ENCODE measurements at places on chromosomes 1 and 21.

DNA sequence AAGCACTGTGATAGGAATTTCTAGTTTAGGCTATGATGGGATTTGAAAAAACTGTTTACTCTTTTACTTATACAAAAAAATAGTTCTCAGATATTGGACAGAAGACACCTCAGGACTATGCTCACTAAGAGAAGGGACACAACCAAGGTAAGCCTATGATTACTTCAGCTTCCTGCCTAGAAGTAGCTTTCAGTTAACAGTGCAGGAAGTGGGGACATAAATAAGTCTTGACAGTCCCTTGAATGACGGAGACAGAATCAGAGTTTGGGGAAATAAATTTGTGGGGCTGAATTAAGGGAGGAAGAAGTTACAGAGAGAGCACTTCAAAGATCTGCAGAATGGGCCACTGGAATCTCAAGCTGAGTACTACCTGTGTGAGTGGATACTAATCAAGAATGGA lies 53.8 kb upstream of the OLFM3 start:
- DNase-seq = no peak

DNA sequence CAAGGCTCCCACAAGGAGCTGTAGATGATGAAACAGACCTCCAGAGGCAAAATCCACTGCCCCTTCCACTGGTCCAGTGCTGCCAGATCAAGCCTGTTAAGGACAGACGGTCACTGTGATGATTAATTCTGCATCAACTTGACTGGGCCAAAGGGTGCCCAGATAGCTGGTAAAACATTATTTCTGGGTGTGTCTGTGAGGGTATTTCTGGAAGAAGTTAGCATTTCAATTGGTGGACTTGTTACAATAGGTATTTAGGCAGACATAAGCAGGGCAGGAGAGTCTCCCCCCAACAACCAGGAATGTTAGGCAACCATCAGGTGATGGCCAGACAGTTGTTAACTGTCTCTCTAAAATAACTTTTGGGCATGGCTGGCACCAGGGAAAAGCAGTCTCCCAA lies 40.9 kb upstream of the GALNT2 start:
- no peak for DNase-seq

DNA sequence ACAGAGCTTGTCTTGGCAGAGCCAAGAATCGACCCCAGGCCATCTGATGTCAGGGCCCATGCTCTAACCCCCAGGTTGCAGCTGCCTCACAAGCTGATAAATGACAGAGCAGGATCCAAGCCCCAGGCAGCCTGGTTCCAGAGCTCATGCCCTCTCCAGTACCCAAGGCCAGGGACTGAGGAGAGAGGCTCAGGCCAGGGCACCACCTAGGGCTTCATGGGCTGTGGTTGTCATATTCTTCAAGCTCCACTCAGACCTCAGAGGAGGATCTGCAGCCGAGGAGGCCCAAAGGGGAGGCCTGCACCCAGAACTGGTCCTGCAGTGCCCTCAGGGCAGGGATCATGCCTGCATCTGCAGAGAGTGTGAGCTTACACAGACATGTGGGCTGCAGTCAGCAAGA lies 301.1 kb downstream of the MATN1 start:
- no peak for DNase-seq

GRCh38 chr1:225577241-225577640 lies 75.7 kb downstream of the ENAH start:
- no peak for DNase-seq

- no peak for DNase-seq
Observed at GRCh38 chr21:35099310-35099709, 50.2 kb upstream of the RUNX1 start.

GRCh38 chr1:93673163-93673829 lies 8.3 kb downstream of the BCAR3 start:
- DNase-seq = no peak

DNA sequence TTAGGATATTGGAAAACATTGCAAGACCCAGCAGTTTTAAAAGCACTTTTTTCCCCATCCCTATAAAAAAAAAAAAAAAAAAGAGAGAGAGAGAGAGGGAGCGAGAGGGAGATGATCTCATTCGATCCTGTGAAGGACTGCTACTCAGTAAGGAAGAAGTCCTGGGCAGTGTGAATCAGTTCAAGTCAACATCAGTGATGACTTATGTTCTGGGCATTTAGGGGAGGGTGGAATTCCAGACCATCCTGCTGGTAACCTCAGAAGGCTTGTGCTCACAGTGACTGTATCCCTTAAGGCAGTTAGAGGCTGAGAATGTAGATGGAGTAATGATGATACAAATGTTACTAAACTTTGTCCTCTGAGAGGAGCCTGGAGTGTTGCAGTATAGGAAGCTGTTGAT lies 151.4 kb downstream of the TGFB2 start:
- DNase-seq = no peak

Measured in AML-193 (cell line).